ENCODE measurements at places on chromosomes 12 and 14.

DNA sequence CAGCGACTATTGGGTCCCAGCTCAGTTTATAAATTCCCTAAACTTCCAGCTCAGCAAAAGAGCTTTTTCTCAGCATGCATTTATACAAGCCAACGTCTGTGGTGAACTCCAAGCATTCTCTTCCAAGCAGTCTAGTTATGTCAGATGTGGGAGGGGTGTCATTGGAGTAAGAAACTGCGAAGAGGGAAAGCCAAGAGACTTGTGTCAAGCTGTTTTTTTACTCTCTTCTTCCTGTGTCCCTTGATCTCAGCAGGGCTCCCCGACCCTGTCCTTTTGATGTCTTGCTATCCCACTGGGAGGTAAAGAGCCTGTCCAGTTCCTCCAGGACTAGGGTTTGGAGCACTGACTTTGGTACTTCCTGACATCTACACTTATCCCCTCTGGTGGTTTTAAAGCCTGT lies 69.0 kb downstream of the PPM1H start:
- DNase-seq = no peak

- no peak for DNase-seq
Observed at GRCh38 chr12:117774941-117775775, 193.6 kb downstream of the KSR2 start.

DNA sequence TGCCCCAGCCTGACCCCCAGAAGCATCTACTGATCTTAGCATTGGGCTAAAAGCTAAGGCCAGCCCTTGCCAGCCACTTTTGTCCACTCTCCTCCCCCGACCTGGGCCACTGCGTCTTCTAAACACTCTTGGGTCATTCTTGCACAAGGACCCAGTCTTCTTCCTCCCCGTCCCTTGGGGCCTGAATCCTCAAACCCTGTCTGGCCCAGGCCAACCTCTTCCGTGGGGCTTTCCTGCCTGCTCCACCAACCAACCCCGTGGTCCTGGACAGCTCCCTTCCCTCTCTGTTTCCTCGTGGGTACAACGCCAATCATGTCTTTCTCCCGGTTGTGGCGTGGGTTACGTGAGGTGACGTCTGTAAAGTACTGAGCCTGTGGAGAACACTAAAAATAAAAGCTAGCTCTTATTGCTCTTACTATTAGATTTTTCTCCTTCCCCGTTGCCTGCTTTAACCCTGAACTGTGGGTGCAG lies 21.5 kb downstream of the FAM222A start:
- DNase-seq = no peak

DNA sequence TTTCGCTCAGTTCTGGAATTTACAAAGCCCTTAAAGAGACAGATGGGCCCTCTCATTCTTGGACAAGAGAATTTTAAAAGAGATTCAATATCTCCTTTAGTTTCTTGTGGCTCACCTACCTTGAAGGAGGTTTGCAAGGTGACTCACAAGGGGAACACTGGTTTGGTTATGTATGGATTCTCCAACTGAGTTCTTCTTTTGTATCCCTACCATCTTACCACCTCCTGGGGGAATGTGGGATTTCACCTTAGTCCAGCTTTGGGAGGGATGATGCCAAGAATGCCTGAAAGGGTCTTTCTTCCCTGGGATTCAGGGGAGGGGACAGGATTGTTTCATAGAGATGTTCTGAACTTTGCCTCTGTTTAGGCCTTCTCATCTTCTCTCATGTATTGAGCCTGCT lies 3.7 kb downstream of the PPP4R4 start:
- no peak for DNase-seq

DNA sequence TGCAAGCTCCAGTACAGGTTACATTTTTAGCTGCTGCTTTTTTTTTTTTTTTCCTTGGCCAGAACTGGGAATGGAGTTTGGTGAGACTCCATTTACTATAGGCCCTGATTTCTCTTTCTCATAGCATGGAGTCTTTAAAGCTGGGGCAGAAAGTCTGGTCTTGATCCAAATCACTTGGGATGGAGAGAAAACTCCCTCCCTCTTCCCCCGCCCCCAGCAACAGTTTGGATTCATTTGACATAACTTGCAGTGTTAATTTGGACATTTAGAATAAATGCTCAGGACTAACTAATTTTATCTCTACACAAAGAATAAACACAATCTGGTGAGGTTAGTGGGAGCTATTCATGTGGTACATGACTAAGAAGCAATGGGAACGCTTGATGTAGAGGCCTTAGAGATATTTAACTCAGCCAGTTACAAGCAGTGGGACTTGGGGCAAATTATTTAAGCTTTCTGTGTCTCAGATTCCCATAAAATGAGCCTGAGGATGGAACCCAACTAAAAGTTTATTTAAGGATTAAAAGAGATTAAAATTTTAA lies 107.3 kb upstream of the ARHGAP5 start:
- DNase-seq = no peak

DNA sequence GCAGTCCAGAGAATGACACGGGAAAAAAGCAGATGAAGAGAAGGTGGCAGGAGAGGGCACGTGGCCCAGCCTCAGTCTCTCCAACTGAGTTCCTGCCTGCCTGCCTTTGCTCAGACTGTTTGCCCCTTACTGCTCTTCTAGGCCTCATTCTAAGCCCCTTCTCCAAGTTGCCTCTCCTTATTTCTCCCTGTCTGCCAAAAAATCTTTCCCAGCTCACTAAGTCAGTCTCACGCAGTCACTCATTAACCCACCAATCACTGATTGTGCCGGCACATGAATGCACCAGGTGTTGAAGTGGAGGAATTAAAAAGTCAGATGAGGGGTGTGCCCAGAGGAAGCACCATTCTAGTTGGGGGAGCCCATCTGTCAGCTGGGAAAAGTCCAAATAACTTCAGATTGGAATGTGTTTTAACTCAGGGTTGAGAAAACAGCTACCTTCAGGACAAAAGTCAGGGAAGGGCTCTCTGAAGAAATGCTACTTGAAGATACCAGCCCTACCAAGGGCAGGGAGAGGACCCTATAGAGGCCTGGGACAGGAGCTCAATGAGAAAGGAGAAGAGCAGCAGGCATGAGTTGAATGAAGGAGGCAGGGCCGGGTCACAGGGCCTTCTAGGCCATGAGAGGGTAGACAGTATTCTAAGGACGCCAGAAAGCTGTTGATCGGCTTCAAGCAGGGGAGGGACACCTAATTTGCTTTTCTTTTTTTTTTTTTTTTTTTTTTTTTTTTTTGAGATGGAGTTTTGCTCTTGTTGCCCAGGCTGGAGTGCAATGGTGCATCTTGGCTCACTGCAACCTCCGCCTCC lies 40.9 kb downstream of the DAD1 start:
- DNase-seq = no peak

DNA sequence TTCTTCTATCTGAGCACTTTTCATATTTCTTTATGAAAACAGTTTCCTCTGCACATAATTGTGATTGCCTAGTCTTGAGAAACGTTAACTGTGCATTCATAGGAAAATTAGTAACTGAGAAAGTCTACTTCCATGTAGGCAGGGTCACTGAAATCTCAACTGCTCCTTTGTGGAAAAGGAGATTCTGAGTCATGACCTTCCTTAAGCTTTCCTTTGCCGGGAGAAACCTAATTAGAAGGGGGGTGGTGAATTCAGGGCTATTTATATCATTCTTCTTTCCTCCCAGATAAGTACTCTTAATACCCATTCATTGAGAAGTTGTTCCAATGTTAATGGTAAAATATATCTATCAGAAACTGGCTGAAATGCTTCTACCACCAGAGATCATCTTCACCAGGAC lies 751.0 kb upstream of the TMEM132C start:
- DNase-seq = no peak

GRCh38 chr12:26471560-26471959 lies 276.2 kb downstream of the SSPN start:
- peak; percentile 36 for DNase-seq

DNA sequence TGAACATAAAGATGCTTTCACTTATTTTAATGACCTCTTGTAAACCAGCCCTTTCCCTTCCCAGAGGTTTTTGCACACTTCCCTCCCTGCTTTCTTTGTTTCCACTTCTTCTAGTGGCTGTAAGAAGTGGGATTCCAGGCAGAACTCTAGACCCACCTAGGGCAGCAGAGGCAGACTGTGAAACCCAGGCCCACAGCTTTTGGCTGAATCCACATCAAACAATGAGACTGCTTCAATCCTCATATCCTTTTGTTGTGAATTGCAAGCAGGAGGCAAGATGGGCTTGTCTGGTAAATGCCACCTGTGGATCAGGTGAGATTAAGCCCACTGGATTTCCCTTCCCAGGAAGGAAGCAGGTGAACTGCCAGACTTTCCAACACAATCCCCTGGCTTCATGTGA lies 12.8 kb downstream of the CCDC177 start:
- DNase-seq = no peak

DNA sequence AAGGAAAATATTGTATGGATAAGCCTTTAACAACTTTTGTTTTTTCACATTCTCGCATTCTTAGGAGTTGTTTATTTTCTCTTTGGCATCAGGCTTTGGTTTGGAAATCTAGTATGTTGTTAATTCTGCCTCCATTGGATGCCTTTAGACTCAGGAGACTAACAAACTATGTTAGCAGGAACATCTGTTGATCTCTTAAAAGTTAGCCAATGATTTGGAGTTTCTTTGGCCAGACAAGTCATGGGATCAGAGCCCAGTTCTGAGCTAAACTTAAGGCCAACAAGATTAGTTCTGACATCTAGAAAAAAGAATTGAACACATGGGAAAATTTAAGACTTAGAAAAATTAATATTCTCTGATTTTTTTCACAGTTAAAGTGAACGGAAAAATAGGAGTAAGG lies 35.3 kb upstream of the STRAP start:
- DNase-seq = no peak

DNA sequence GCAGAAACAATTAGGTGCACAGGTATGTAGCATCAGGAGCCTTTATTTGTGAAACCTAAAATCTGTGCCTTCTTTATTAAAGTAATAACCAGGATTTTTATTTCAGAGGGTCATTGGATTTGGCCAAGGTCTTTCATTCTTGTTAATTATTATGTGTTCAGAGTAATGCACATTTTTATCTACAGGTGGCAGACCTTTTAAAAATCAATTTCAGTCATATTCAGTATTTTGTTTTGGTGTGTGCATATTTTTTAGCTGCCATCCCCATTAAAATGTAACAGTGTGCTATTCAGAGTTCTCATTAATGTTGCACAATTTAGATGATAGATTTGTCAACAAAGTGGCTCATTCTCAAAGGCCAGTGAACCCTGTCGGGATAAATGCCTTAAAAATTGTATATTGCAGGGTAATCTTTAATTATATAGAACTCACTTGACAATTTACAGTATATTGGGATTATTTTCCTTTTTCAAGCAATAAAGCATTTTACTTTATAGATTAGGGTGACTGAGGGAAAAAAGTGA lies 319.3 kb upstream of the SOX5 start:
- no peak for DNase-seq

GRCh38 chr12:43285159-43285598 lies 266.8 kb downstream of the ADAMTS20 start:
- DNase-seq = no peak

DNA sequence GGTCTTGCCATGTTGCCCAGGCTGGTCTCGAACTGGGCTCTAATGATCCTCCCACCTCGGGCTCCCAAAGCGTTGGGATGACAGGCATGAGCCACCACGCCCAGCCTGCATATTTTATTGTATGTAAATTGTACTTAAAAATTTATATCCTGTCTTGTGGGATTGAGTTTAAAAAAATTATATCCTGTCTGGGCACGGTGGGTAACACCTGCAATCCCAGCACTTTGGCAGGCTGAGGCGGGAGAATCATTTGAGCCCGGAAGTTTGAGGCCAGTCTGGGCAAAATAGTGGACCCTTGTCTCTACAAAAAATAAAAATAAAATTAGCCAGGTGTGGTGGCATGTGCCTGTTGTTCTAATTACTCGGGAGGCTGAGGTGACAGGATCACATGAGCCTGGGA lies 13.9 kb upstream of the CEBPE start:
- no peak for DNase-seq

- no peak for DNase-seq
Observed at GRCh38 chr14:52951681-52952554, 1.1 kb upstream of the FERMT2 start.

GRCh38 chr14:42028607-42029006 lies 421.9 kb downstream of the LRFN5 start:
- DNase-seq = no peak

DNA sequence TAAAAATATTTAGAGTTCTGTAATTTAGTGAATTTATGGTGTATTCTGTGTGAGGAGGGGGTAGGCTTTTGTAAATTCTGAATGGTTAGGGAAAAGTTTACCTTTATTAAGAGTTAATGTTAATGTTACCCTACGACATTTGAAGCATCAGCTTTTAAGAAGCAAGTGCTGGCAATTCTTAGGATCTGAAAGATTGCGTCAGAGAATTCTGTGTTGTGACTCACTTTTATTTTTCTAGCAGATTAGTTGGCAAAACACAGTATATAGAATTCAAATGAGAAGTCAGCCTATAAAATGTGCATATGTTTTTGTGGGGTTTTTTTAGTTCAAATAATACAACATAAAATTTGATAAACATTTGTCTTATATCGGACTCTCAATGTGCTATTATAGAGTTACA lies 97.6 kb downstream of the RAD52 start:
- no peak for DNase-seq

DNA sequence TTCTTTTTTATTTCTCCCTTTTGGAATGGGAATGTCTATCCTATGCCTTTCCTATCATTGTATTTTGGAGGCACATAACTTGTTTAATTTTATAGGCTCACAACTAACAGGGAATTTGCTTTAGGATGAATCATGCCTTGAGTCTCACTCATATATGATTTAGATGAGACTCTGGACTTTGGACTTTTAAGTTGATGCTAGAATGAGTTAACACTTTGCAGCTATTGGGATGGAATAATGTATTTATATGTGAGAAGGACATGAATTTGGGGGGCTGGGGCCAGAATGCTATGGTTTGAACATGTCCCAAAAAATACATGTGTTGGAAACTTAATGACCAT lies 365.3 kb downstream of the ZFP36L1 start:
- no peak for DNase-seq

DNA sequence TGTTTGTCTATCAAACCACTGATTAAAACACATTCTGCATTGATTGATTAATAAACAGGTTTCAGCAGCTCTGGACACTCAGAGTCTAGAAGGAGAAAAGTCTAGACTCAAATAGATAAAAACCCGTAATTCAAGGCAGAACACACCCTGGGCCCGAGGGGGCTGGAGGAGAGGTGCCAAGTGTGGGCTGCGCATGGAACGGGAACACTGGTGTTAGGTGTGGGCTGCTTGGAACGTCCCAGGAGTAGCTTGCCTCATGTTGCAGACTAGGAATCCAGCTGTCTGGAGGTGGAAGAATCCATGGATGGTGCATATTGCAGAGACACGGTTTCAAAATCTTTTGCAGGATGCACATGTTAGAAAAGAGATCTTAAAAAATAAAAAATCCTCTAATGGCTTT lies 223.0 kb downstream of the APAF1 start:
- no peak for DNase-seq

- DNase-seq = no peak
Observed at GRCh38 chr12:48779869-48780268, 9.0 kb downstream of the ADCY6 start.

- no peak for DNase-seq
Observed at GRCh38 chr14:91870001-91870400, 2.7 kb upstream of the TC2N start.

GRCh38 chr14:61472801-61473376 lies 151.5 kb downstream of the PRKCH start:
- DNase-seq = no peak
